ENCODE measurements at places on chromosomes 13 and 19.

DNA sequence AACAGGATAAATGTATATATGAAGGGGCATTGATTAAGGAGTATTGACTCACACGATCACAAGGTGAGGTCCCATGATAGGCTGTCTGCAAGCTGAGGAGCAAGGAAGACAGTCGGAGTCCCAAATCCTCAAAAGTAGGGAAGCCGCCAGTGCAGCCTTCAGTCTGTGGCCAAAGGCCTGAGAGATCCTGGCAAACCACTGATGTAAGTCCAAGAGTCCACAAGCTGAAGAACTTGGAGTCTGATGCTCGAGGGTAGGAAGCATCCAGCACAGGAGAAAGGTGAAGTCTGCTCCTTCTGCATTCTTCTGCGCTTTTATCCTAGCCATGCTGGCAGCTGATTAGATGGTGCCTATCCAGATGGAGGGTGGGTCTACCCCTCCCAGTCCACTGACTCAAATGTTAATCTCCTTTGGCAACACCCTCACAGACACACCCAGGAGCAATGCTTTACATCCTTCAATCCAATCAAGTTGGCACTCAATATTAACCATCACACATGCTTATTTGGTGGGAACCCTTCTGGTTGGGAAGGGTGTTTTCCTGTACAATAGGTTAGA is 55.1 kb downstream of the SLAIN1 start:
- no peak for DNase-seq

DNA sequence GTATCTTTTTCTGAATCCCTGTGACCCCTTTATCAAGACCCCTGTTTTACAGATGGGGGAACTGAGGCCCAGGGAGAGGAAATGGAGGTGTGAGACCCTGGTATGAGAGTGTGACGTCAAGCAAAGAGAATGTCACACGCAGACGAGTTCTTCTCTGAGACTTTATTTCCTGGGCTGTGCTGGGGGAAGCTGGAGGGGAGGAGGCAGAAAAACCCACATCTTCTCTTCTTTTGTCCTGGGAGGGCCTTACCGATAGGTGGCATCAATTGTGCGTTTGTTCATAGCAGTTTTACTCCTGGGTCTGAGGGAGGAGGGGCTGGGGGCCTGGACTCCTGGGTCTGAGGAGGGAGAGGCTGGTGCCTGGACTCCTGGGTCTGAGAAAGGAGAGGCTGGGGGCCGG is 4.9 kb upstream of the KLK15 start:
- no peak for DNase-seq

DNA sequence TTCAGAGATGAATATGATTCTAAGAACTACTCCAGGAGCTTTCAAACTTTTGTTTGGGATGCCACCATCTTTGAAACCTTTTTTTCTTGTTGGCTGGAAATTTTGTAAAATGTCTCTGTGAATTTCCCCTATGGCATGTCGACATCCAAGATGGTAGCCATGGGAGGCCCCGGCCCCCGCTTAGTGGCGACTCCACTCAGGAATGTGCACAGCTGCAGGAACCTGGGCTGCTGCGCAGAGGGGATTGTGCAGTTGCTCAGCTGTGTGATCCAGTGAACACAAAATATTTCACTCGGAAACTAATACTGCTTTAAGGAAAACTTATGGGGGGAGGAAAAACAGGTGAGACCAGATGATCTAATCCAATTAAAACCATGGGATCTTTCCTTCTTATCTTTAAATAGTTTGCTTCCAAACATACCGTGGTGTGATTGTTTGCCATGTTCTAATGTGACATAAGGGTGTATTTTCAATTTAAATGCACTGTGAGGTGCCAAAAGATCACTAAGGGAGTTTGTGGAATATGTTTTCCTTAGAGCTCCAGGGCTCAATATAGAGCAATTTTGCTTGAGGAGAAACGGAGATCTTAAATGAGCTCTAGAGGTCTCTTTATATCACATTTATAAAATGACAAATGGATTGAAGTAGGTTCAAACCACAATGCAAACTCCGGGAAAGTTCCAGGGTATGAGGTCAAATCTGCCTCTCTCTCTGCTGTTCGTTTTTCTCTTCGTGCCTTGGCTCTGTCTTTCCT is 497.7 kb downstream of the FGF9 start:
- no peak for DNase-seq

GRCh38 chr13:40101708-40102359 is 446.4 kb downstream of the COG6 start:
- no peak for DNase-seq

GRCh38 chr19:2976609-2977000 is 759 bp upstream of the TLE6 start:
- DNase-seq = no peak

GRCh38 chr13:112873851-112874750 is 94.9 kb upstream of the MCF2L start:
- DNase-seq = peak; percentile 13

GRCh38 chr13:104043184-104043583 is 977.0 kb upstream of the SLC10A2 start:
- DNase-seq = no peak

DNA sequence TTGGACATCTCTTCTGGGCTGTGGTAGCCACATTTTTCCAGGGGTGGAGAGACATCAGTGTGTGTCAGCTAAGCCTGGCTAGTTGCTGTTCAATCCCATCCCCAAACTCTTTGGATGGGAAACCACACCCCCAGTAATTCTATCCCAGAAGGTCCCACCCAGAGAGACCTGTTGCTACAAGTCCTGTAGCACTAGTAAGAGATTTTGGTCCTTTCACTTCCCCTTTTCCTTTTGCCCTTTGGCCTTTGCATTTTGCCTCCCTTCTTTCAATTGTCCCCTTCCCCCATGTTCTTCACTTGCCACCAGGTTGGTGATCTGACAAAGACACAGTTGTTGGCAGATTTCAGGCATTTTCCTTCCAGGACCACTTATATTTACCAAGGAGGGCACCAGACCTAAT is 3.8 kb downstream of the CBY2 start:
- no peak for DNase-seq
